ENCODE measurements at places on chromosomes 5 and 9.

GRCh38 chr5:159263569-159263905 is 447 bp downstream of the UBLCP1 start:
- no peak for DNase-seq

DNA sequence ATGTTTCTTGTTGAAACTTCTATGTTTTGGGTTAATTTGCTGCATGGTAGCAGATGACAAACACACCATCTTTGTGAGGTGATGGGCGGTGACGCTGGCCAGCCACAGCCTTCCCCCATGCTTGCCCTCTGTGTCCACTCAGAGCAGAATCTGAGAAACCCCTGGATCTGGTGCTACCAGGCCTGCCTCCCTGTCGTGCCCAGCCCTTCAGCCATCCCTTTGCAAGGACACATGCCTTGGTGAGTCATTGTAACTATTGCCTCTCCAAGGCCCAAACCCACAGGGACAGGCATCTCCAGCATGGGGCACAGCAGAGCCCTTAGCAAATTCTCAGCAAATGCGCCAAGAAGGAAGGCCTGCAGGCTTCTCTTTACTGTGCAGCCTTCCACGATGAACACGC is 48.1 kb upstream of the FCN1 start:
- DNase-seq = no peak

DNA sequence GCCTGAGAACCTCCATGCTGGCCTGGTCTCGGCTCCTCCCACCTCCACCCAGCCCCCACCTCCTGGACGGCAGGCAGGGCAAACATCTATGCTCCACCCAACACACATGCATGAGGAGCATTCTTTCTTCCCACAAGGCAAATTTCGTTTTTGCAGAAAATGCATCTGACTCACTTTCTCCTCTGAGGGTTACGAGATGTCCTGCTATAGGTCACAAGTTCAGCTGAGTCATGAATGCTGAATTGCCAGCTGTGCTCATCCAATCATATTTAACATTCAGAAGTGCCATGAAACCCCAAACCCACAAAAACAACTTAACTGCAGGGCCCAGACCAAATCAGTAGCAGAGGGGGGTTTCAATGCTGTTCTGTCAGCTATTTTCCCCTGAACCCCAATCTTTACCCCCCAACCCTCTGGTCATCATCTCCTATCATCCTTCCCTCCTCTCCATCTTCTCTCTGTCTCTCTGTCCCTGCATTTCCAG is 39.0 kb upstream of the OSMR start:
- DNase-seq = peak; percentile 36

- DNase-seq = no peak
Observed at GRCh38 chr9:38359689-38360385, 32.7 kb upstream of the ALDH1B1 start.

DNA sequence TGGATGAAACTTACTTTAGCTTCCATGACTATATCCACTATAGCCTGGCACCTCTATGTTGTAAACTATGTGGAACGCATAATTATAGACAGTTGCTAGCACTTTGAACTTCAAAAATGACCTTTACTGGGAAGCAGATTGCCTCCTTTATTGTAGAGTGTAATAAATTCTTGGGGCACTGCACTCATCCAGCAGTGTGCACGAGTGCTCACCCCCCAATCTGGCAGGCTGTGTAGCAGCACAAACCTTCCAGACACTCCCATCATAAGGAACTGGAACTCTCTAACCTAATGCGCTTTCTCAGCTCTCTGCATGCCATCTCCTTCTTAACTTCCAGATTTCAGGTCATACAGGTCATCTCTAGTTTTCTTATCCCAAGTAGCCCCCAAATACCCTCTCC is 1.5 kb upstream of the PDE6A start:
- DNase-seq = no peak
